NCI-H1048 (cell line): ENCODE measurements at places on chromosomes 6 and 20.
A peak's percentile ranks its signal among the peaks of the same experiment; 100 is the strongest.

DNA sequence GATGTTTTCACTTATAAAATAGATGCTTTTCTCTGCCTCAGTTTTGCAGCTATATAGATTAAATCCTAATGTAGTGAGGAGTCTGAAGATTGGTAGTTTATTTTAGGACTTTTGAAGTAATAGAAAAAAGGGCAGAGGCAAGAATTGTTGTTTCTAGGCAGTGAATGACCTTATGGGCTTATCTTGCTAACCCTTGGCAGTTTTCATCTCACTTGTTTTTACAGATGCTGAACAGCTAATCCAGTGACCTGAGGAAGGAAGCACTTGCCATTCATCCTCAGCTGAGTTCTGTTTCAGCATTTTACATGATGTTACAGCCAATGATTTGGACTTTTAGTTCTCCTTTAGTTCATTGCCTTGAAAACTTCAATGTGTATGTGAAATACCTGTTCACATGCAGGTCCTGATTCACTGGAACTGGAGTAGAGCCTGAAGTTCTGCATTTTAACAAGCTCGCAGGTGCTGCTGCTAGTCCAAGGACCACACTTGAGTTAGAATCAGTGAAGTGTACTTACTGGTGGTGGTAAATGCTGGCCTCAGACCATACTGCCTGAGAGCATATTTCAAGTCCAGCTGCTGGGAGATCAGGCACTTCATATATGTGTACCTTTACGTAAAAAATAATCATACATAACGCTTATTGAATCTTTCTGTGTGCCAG is 86.9 kb downstream of the TULP4 start:
- no peak for DNase-seq

DNA sequence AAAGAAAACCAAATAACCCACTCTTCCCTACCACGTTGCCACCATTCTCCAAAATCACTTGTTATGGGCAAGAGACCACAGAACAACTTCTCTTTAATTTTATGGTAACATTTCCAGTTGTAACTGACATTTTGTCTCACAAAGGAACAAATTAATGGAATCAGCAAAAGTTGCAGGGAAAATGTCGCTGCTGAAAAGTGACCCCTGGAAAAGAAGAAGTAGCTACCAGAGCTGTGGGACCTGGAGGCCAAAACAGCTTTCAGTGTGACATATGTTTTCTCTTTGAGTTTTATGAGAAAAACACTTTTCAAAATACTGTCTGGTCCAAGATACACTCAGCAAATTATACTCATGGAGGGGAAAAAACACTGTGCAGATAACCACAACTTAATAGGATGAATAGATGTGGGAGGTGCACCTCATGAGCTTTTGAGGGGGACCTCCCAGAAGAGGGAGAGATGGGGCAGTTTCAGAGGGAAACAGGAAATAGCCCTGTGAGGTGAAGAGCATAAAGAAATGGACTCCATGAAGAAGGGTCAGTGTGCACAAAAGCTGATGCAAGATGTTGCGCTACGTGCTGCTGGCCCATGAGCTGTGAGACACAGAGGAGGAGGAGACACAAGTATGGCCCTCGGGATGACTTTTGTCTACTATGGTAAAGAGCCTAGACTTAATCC is 87.3 kb downstream of the DTNBP1 start:
- DNase-seq, result no peak

- DNase-seq, result no peak
Observed at GRCh38 chr6:148055419-148055818, 287.2 kb upstream of the SASH1 start.

- DNase-seq, result no peak
Observed at GRCh38 chr6:89678531-89678930, 40.0 kb upstream of the LYRM2 start.

GRCh38 chr6:148016013-148016412 is 326.6 kb upstream of the SASH1 start:
- DNase-seq, result no peak

- DNase-seq, result no peak
Observed at GRCh38 chr6:29982097-29982496, 39.8 kb downstream of the HLA-A start.

DNA sequence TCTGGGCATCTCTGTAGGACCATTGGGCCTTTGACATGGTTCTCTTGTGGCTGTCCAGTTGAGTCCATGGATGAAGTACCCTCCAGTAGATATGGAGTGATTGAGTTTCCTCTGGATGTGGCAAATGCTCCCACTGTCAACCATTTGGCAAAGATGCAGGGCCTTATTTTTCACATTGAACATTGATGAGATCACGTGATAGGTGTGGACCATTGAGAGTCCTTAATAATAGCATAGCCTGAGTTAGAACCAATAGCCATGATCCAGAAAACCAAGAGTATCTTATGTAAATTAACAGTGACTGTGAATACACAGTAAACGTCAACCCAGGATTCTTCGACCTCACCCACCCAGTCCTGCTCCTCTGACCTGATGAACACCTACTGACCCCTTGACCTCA is 3.0 kb upstream of the PERP start:
- DNase-seq, result no peak

GRCh38 chr20:62832212-62832922 is 15.5 kb downstream of the COL9A3 start:
- DNase-seq, result no peak

DNA sequence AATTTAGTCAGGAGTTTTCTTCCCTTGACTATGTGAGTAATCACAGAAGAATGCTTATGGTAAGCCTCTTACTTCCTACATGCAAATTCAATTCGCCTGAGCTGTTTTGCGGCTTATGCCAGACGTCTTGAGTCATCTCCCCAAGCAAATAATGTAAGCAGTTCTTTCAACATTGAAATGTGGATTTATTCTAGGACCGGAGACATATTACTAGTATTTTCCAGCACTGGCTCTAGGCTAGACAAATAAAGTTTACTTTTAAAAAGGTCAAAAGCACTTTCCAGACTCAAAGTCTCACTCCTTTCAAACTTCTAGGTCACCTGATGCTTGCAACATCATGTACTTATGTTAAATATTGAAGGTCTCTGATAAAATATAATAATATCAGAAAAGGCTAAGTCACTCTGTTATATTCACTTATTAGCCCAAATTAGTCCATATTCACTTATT is 38.1 kb upstream of the NOX3 start:
- no peak for DNase-seq

DNA sequence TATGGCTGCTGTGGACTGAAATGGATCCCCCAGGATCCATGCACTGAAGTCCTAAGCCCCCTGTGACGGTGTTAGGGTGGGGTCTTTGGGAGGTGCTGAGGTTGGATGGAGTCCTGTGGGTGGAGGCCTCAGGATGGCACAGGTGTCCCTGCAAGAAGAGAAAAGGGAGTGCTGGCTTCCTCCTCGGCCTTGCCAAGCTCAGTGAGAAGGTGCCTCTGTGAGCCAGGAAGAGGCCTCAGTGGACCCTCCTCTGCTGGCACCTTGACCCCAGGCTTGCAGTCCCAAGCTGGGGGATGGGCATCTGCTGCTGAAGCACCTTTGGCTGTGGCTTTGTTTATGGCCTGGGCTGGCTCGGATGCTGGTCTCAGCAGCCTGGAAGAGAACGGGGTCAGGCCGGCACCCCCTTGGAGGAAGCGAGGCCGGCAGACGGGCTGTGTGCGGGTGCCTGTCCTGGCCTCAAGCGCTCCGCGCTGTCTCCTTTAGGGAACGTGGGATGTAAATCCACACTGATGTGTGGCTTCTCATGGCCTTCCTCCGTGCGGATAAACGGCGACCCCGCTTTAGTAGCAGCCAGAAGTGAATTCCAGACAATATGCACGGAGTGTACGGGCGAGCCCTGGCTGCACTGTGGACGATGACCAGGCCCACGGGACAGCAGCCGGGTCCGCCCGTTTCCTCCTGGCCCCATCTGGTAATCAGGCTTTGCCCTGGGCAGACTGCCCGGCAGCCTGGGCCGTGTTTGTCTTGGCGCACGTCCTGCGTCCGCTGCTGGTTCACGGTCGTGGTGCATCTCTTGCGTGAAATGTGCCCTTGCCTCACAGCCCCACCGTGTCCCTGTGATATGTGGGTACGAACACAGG is 182.6 kb downstream of the ERMARD start:
- DNase-seq, result no peak

DNA sequence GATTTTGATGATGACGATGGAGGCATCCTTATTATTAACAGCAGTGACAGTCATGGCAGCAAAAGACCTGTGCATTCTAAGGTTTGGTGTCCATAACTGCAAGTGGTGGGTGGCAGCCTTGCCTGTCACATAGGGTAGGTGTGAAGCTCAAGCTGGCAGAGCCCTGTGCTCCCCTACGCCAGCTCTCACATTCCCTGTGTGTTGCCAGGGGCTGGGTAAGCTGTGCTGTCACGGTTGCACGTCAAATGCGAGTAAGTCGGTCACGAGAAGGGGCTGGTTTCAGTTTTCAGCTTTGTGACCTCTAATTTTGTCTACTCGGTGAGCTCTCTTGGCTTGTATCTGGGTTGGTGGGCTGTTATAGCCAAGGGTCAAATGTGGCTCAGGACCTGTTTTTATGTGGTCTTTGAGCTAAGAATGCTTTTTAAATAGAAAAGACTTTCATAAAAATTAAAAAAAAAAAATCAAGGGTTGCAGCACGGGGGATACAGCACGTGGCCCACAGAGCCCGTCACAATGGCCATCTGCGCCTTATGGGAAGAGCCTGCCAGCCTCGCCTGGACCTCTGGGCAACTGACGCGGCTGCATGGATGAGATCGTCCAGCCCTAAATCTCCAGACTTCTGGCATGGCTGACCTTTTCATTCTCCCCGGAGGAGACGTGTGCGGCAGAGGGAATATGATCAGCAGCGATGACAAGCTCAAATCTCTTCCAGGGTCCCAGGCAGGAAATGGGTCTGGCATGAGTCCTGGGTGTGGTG is 148.5 kb downstream of the PHACTR3 start:
- DNase-seq, result no peak

DNA sequence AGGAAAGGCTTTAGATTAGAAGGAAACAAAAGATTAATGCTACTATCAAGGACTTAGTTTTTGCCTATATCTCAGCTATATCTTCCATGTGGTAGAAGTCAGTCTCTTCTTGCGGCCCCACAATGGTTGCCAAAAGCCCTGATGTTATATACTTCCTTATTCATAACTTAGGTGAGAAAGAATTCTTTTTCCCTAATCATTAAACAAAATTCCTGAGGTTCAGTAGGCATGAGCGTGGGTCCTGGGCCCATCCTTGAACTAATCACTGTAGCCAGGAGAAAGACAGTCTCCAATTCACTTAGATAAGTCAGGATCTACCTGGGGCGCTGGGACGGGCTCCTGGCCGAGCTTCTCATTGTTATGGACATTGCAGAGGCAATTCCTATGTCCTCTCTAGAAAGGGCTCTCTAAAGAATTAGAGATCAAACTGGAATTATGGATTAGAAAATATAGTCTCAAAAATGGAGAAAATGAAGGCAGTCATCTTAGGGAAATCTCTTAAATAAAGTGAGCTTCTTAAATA is 134.3 kb downstream of the KIF6 start:
- no peak for DNase-seq

- DNase-seq, result no peak
Observed at GRCh38 chr6:21107796-21108195, 485.8 kb upstream of the SOX4 start.

- no peak for DNase-seq
Observed at GRCh38 chr6:129655334-129655733, 54.6 kb downstream of the ARHGAP18 start.

DNA sequence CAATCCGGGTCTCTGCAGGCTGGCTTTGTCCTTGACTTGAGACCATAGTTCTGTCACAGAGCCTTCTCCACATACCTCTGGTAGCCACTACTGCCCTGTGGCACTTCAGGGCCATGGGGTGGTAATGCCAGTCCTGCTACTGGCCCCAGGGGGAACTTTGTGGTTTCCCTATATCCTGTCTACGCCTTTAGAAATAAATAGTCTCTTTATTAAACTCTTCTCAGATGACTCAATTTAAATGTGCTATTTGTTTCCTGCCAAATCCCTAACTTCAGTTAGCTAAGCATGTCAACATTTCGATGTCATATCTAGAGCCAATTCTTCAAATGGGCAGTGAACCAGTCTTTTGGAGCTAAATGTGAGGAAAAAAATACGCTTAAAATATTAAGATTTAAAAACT is 60.1 kb downstream of the SEL1L2 start:
- no peak for DNase-seq

DNA sequence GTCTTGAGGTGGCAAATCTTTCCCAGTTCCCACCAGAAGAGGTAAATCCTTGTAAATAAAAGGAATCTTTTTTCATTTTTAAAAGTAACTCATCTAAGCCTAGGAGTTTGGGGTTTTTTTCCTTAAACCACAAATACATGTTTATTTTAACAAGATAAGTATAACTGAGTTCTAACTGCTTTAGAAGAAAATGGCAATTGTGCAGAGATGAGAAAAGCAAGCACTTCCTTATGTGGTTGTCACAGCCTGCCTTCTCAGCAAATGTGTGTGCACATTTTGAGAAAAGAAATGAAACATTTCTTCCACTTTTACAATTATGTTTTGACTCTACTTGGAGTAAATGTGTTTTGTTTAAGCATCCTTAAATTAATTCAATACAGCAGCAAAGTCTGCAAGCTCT is 17.7 kb downstream of the HCK start:
- no peak for DNase-seq

DNA sequence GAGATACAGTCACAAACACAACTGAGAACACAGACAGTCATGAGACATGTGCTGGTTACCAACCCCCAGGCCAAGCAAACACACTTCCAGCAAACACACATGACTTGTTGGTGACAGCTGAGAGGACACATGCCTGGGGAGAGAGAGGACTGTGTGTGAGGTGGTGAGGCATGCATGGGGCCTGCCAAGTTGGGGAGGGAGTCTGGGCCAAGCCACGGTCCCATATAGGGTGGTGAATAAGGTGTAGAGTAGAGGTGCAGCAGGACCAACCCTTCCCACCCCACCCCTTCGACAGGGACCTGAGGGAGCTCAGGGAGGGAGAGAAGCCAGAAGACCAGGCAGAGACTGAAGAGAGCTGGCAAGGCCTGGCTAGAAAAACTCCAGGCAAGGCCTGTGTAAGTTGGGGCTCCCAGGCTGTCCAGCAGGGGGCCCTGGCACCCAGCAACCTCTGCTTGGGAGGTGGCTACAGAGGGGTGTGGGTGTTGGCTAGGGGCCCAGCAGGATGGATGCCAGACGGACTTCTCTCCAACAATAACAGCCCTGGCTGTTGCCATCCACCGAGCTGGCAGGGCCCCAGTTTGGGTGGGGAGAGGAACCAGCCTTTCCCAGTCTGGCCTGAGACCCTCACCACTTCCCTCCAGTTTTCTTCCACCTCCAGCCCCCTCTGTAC is 2.0 kb upstream of the SLC29A1 start:
- peak; percentile 52 for DNase-seq
